ENCODE measurements at places on chromosomes 5 and 9.
A peak's percentile ranks its signal among the peaks of the same experiment; 100 is the strongest.

DNA sequence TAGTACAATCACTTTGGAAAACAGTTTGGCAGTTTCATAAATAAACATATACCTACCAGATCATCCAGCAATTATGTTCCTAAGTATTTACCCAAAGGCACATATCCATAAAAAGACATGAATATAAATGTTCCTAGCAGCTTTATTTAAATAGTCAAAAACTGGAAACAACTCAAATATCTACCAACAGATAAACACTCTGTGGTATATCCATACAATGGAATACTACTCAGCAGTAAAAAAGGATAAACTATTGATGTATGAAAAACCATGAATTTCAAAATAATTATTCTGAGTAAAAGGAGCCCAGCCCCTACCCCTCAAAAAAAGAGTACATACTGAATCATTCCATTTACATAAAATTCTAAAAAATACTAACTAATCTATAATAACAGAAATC, 232.7 kb upstream of the SLC30A5 start:
- no peak for DNase-seq

- no peak for DNase-seq
These were observed 3.1 kb downstream of the TSPAN17 start for GRCh38 chr5:176650354-176650884.

DNA sequence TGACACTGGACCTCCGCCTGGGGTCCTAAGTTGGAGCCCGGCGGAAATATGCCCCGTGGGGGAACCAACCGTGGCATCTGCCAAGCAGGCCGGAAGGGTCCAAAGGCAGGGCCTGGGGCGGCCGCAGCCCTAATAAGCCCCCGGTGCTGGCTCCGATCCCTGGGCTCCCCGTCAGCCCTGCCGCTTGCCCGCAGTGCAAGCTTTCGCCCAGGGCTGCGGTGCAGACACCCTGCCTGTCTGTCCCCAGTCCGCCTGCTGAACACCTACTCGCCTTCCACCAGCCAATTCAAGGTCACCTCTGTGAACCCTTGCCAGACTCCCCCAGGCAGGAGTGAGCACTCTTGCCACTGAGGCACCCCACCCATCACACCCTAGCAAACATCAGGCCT, 502 bp upstream of the PTGR1 start:
- no peak for DNase-seq

- DNase-seq, result no peak
These were observed 9.0 kb upstream of the MYORG start for GRCh38 chr9:34385561-34386230.

DNA sequence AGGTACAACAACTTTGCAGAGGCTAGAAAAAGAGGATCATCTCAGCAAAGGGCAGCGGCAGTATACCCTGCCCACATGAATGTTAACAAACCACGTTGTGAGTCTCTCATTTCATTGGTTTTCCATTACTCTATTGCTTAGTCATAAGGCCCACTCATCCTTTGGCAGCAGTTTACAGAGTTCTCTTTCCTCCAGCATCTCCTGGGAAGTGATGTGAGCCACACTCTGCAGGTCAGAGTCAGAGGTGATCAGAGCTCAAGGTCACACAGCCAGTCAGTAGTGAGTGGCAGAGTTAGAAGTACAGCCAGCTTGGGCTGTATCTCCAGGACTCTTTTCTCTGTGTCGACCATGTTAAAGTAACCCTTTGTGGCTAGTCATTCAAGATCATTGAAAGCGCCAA, 599.6 kb upstream of the GRAMD2B start:
- no peak for DNase-seq

- DNase-seq, result no peak
These were observed 47.4 kb upstream of the GLDC start for GRCh38 chr9:6692881-6693361.

GRCh38 chr5:158812408-158812807, 287.3 kb downstream of the EBF1 start:
- peak; percentile 1 for DNase-seq

DNA sequence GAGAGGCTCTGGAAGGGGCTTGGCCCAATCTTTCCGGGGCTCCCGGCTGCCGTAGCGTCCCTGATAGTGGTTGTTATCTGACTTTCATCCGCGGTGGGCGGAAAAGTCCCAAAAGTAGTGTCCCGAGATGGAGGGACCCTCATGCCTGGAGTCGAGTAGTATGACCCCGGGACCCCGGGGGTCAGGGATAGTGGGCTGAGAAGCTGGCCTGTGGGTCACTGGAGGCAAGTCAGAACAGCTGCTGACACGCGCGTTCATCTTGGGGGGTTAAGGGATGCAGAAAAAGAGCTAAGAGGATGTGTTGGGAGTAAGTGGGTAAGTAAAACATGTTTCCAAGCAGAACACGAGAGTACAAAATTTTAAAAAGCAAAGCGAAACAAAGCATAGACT, 123.4 kb downstream of the TMEM161B start:
- no peak for DNase-seq

DNA sequence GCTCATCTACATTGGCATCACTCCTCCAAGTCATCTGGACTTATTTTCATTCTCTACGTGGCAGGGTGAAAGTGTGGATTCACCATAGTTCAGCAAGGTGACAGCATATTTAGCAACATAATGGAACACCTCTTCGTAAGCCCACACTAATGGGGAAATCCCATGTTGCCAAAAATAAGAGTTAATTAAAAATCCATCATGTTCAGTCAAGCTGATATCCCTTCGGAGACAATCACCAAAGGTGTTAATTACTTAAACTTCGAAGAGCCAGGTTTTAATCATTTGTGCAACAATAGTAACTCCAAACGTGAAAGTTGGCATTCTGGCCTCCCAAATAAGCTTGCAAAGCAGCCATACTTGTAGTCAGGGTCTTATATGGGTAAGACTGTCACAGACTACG, 242.9 kb downstream of the NSG2 start:
- DNase-seq, result no peak

- no peak for DNase-seq
These were observed 1.6 kb upstream of the SPZ1 start for GRCh38 chr5:80318212-80318611.

DNA sequence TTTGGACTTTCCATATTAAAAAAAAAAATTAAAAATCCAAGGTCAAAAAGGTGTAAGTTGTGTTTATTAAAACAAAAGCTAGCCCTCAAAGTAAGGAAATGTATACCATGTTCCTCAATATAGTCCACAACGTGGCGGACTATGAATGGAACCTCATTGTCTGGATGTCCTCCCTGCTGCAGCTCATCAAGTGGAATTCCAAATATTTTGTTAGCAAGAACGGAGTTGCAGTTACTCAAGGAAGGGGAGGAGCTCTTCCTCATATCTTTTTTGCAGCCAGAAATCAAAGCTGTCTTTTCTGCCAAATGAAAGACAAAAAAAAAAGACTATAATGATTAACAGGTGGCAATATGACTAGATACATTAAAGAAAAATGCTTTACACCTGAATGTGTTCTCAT, 14.0 kb downstream of the FAM13B start:
- DNase-seq, result no peak

GRCh38 chr5:75993183-75993582, 90.0 kb upstream of the SV2C start:
- DNase-seq, result no peak

DNA sequence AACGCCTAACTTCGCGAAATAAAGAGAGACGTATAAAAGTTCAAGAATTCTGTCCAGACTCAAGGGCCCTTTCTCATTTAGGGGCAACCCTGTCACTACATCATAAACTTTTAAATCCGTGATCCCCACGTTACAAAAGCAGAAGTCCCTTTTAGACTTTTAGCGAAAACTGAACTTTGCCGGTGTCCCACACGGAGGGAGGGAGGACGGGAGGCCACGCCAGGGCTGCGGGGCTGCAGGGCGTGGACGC, 515 bp upstream of the F2R start:
- DNase-seq, result peak; percentile 32

GRCh38 chr5:61313960-61314681, 17.9 kb upstream of the ZSWIM6 start:
- peak; percentile 86 for DNase-seq

DNA sequence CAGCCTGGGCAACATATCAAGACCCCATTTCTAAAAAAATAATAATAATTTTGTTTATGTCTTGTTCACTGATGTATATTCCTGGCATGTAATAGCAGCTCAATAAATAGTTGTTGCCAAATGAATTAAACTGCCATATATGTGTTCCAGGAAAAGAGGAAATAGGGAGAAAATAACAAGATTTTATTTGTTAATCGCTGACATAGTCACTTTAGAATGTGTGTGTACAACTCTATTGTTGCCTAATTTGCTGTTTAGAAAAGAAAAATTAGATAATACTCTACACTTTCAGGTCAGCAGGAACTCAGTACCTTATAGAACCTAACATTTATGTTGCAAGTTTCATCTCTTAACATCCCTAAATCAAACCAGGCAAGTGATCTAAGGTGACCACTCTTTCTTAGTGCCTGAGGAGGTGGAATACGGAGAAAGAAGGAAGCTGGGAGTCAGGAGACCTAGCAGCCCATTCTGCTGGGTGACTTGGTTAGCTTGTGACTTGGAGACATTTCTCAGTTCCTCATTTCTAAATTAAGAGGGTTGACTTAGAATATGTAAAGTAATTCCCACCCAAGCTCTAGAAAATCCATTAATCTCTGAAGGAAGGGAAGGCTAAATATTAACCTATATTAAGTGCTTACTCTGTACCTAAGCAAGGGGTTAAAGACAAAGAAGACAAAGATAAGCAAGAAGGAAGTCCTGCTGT, 110.3 kb upstream of the IQGAP2 start:
- peak; percentile 85 for DNase-seq

DNA sequence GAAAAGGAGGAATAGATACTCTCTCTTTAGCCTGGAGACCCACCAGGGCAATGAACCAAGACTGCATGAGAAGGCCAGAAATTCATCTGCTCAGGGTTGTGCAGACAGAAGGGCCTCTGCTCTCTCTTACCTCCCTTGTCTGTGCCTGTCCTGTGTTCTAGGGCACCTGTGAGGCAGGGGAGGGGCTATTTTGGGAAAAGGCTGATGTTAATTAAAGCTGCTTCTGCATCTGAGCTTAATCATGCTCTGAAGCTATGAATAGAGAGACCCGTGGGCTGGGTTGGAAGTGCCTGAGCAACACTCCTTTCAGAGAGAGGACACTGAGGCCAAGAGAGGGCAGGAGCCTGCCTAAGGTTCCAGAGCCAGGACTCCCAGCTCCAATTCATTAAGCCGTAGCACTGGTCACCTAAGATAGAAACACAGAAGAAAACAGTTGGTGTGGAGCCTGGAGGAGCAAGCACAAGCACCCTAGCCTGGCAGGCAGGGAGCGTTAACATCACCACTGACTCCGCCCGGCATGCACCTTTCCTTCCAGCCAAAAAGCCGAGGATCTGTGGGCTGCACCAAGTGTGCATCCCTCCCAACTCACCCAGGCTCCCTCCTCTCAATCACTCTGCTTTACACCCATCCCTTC, 31.4 kb upstream of the STING1 start:
- DNase-seq, result no peak

DNA sequence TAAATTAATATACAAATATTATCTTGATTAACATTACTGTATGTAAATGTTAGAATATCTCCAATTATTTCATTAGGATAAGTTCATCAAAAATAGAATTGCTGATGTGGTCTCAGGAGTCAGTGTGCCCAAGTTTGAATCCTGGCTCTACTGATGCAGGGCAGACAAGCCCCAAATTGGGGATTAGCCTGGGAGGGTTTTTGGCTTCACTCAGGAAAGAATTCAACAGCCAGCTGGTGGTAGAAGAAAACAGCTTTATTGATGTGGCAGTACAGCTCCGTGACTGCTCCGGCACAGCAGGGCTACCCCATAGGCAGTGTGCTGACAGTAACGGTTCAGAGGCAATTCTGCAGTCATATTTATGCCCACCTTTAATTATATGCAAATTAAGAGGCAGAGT, 32.5 kb downstream of the COL27A1 start:
- DNase-seq, result no peak

- no peak for DNase-seq
These were observed 69.0 kb downstream of the TRIO start for GRCh38 chr5:14211818-14212803.

DNA sequence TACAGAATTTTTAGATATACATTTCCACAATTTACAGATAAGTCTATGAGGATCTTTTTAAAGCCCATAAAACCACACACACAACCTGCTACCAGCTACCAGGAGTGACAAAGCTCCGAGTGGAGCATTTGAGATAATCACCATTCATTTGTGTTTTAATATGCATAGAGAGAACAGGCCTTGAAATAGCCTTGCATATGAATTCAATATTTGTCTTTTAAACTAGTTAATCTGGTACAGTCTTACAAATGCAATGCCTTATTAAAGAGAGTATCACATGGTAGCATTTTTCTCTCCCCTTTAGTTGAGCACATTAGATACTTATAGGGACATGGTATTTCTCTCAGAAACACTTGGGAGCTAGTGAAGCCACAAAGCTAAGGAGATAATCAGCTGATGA, 49.1 kb downstream of the SEMA5A start:
- no peak for DNase-seq

DNA sequence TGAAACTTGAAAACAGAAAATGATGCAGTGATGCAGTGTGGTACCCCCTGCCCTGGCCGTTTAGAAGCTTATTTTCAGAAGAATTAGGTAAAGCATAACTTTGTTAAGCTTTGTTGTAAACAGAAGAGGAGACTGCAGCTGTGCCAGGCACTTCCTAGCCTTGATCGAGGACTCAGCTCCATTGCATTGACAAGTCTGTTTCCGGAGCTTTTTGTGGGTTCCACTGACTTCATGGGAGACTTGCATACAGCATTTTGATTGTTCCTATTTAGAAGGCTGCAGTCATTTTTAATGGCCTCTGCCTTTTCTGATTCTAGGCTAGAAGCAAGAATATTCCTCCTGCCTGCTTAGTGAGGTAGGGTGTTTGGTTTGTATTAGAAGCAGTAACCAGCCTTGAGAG, 12.3 kb downstream of the MVB12B start:
- DNase-seq, result no peak

- no peak for DNase-seq
These were observed 320.9 kb downstream of the IRX2 start for GRCh38 chr5:2430606-2431005.

GRCh38 chr9:123102375-123103113, 69.1 kb downstream of the GPR21 start:
- no peak for DNase-seq

DNA sequence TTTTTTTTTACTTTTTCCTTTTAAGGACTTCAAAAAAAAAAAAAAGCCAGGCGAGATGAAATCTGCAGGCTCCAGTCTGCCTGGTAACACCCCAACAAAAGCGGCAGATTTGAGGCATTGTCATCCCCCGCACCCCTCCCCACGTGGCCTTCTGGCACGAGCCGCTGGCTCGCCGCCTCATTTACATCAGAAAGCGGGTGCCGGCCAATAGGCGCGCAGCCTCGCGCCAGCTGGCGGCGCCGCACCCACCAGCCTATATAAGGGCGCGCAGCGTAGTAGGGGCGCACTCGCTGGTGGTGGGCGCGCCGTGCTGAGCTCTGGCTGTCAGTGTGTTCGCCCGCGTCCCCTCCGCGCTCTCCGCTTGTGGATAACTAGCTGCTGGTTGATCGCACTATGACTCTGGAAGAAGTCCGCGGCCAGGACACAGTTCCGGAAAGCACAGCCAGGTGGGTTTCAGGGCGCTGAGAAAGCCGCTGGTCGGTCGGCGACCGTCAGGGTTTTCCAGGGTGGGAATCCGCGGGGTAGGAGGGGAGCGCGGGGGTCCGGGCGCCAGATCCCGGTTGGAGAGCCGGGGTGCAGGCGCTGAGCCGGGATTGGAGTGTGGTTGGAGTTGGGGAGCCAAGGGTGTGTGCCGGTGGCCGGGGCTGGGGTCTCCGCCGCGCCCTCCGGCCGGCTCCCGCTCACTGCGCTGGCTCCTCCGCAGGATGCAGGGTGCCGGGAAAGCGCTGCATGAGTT, at the start of gene GADD45G:
Gene GADD45G, plus strand, starts transcription at position 284 of the 736 bp plus-strand sequence. Its CDS starts 110 bp downstream, at position 394.
- DNase-seq, result peak; percentile 56

Data from Kasumi-1 (cell line).